ENCODE measurements at places on chromosomes 3 and 15.

- DNase-seq: no peak
These were observed 38.2 kb upstream of the SNRK start for GRCh38 chr3:43248185-43248583.

GRCh38 chr3:104596551-104596950 lies 770.2 kb upstream of the ALCAM start:
- no peak for DNase-seq

DNA sequence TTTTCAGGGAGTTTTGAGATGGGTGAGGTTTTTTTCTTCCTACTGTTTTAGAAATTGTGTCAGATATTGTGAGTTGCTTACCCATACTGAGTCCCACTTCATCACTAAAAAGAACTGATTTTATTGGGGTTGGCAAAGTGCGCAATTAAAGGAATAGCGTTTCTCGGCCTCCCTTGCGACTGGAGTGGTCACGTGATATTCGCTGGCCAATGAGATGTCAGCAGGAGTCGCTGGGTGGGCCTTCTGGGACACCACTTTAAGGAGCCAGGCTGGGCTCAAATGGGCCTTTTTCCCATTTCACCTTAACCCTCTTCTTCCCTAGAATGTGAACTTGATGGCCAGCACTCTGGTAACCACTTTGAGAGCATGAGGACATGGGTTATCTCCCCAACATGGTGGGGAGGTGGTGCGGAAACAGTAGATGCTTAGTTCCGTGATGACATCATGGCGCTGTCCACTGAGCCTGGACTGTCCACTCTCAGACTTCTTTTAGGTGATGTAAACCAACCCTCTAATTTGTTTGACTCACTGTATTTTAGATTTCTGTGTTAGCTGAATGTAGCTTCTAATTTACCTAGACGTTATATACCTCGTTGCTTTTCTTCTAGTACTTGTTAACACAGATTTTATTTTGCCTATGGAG lies 13.2 kb upstream of the IQCF5 start:
- DNase-seq: no peak

DNA sequence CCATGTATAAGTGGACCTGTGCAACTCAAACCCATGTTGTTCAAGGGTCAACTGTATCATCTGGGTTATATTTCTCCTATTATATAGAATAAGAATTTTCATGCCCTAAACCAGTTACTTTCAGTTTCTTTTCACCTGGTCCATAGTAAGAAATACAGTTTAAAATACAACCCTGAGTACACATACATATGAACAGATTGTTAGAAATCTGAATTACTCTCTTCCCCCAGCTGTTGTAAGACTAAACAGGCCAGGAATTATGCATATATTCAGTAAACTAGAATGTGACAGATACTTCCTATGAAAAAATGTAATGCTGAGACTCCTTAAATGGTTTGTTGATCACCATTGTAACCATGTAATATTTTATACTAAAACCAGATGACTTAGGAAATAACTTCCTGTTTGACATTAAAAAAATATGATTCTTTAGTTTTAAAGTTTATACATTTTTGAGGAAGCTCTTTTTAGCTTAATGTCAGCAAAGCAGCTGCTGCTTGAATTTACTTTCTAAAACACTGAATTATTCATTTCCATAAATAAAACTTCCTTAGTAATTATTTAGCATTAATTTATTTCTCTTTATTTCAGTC lies 52.5 kb upstream of the ZCWPW2 start:
- no peak for DNase-seq

GRCh38 chr15:78841376-78841706 lies 30.1 kb upstream of the ADAMTS7 start:
- no peak for DNase-seq

DNA sequence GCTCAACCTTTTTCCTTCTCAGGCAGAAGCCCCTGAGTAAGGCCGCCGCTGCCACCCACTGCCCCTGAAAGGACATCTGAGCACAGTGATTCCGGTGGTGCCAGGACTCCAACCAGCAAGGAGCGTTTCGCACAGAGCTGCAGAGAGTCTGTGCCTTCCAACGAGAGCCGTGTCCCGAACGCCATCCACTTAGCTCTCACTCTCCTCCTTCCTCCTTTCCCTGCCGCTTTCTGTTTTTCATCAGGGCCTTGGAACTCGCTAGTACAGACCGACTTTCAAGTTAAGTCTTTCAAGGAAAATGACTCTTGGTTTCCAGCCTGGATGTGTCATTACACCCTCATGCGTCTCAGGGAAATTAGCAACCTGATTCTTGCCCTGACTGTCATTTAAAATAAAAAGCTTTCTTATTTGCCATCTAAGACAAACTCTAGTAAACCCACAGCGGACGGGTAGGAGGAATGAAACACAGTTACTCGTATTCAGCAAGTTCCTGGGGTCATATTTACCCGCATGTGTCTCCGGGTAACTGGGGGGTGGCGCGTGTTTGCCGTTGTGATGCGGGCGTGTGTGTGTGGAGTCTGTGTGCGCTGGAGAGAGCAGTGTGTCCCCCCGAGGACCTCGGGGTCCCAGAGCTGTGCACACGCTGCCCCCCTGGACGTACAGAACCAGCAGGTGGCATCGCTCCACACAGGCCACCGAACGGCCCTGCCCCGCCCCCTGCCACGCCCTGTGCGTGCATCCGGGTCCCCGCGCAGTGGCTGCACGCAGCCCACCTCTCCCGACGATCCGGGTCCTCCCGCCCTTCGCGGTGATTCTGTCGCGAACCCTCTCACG lies 30.4 kb upstream of the ALDH1A3 start:
- peak; percentile 31 for DNase-seq

DNA sequence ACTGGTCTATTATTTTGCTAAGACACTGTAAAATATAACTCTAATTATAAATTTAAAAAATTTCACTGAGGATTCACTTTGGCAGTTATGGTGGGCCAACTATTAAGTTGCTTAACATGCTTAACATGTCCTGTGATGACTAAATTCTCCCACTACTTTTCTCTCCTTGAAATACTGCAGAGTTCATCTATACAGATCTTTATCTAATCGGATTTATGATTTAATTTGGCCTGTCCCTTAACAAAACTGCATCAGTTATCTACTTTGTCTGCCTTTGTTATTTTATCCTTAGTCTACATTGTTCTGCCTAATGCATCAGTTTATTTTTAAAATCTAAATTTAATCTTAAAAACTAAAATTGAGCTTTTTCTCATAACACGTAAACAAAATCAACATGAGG lies 26.4 kb downstream of the CD96 start:
- DNase-seq: no peak

- DNase-seq: no peak
These were observed 252.3 kb upstream of the CHRM5 start for GRCh38 chr15:33716025-33716424.

GRCh38 chr3:155386919-155387318 lies 93.4 kb upstream of the STRIT1 start:
- no peak for DNase-seq

DNA sequence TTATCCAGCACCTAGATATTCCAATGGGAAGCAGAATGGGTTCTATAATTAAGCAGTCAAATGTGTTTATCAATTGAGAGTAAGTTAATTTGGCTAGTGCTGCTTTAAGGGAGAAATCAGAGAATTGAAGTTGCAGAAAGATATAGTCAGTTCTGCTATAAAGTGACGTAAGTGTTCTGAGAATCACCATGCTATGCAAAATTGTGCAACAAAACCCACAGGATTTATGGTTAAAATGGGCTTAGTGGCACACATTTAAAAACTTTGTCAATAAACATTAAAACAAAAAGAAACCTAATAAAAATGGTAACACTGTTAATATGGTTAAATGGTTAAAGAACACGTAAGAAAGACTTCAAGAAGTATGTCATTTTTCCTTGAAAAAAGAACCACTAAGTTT lies 74.5 kb downstream of the TMEM108 start:
- no peak for DNase-seq

- DNase-seq: no peak
These were observed 99.0 kb downstream of the ST8SIA2 start for GRCh38 chr15:92492551-92493115.

DNA sequence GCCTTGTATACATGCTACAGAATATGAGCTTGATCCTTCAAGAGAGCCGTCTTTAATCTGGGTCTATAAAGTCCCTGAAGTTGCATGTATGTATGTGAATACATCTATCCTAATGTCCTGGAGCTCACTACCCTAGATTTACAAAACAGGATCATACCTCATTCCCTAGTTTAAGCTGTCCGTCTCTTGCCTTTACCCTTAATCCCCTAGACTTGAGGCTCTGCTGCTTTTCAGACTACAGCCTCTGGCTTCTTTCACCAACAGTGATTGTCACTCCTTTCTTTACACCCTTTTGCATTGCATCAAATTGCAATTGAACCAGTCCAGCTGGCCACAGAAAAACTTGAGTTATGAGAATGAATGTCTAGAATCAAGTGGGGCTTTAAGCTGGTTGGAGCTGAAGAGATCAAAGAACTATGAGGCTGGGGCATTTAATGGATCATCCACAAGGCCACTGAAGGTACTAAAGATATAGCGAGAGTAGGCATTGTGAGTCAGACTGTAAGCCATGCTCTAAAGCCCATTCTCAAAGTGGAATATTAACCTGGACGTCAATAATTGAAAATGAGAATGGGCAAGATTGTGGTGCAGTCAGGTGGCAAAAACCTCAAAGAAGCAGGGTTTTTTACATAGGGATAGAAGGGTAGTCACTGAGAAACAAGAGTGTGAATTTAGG lies 12.3 kb upstream of the PLD1 start:
- DNase-seq: no peak

DNA sequence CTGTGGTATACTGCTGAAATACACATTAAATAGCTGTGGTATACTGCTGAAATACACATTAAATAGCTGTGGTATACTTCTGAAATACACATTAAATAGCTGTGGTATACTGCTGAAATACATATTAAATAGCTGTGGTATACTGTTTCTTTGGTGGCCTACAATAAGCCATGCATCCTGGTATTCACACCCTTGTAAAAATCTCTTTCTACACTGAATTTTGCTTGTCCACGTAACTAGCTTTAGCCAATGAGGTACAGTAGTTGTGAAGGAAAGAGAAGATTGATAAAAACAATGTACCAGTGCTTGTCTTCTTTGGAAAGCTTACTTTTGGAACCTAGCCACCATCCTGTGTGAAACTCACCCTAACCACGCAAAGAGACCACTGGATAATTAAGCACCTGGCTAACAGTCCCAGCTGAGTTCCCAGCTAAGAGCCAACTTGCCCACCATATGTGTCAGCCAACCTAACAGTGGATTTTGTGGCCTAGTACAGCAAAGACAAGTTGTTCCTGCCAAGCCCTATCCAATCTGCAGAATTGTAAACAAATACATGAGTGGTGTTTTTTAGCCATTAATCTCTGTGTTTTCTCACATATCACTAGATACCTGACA lies 103.4 kb upstream of the MELTF start:
- DNase-seq: no peak

- no peak for DNase-seq
These were observed 140.5 kb downstream of the FNDC3B start for GRCh38 chr3:172179680-172180399.

- DNase-seq: no peak
These were observed at the start of gene THPO for GRCh38 chr3:184377882-184378445. Gene THPO (minus strand): TSS chr3:184378207. CDS start chr3:184376259, 1,948 bp downstream.

GRCh38 chr3:134650431-134651346 lies at the start of gene KY:
Gene KY (minus strand): TSS chr3:134651022. CDS start chr3:134650960, 62 bp downstream.
- DNase-seq: no peak

- DNase-seq: no peak
These were observed 973 bp downstream of the BUB1B start for GRCh38 chr15:40161693-40162391.

- no peak for DNase-seq
These were observed 70.5 kb downstream of the RPL39L start for GRCh38 chr3:187068787-187069186.

- DNase-seq: no peak
These were observed 40.4 kb downstream of the SH3GL3 start for GRCh38 chr15:83487519-83487918.

GRCh38 chr3:6862880-6863195 lies 1.9 kb downstream of the GRM7 start:
- no peak for DNase-seq

DNA sequence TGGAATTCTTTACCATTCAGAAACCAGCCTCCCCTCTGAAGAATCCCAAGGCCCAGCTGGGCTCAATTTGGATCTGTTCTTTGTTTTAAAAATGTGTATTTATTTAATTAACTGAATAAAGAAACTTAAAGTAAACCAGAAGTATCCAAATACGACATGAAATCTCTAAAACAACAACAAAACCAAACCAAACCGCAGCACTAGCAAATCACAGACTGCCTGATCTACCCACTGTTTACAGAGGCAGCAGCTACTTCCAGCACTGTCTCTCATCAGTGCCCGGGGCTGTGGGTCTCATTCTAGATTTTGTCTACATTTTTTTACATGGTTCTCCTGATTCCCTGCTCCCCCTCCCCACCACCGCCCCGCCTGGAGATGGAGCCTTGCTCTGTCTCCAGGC lies 2.3 kb downstream of the FLNB start:
- peak; percentile 26 for DNase-seq

DNA sequence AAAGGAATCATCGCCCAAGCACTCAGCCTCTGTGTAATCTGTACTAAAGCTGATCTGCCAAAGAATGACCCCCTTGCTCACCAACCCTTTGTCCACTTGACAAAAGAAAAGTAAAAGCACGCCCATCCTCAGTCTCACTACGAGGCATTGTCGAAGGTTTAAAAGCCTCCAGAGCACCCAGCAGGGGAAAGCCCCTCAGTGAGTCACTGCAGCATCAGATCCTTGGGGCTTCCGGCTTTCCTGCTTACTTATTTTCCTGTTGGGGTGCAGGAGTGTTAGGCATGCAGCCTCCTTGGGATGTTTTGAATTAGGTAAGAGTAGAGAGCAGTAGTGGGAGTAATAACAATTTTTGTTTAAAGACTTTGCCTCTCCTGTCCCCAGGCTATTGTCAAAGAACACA lies 216.1 kb downstream of the MTHFS start:
- no peak for DNase-seq

DNA sequence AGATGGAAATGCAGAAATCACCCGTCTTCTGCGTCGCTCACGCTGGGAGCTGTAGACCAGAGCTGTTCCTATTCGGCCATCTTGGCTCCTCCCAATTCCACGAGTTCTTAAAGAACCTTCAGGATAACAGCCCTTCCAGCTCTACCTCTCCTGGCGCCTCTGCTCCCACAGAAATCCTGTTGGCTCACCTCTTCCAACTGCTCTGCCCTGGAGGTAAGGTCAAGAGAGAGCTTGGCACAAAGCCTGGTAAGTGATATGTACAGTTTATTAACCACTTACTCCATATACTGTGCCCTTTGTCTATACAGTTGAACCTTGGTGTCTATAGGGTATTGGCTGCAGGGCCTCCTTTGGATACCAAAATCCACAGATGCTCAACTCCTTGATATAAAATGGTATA lies 17.8 kb upstream of the FGF12 start:
- DNase-seq: no peak

GRCh38 chr15:75107908-75108838 lies 84.8 kb downstream of the PPCDC start:
- DNase-seq: peak; percentile 29

DNA sequence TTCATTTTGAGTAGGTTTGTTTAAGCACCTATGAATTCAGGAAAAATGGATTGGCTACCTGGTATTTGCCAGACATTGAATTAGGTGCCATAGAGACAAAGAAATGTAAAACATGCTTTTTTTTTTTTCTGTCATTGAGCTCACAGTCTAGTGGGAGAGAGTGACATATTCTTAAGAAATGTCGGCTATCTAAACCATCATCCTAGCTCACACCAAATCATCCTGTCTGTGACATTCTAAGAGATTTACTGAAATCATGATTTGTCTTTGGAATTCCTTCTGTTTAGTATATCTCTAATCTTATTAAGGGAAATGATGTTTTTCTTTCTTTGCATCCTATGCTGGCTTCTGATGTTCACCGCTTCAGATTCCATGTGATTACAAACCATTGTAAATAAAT lies 59.5 kb upstream of the STXBP5L start:
- DNase-seq: no peak

- DNase-seq: no peak
These were observed 12.5 kb downstream of the COPG1 start for GRCh38 chr3:129261894-129262293.

Data from CD8-positive, alpha-beta memory T cell (primary cell).